ENCODE measurements at places on chromosomes 7 and 10.

- no peak for DNase-seq
Measured at GRCh38 chr7:49308787-49309186, 384.4 kb downstream of the CDC14C start.

- no peak for DNase-seq
Measured at GRCh38 chr7:120959929-120960484, 9.4 kb downstream of the ING3 start.

- DNase-seq: no peak
Measured at GRCh38 chr7:151366880-151367222, 25.2 kb downstream of the NUB1 start.

DNA sequence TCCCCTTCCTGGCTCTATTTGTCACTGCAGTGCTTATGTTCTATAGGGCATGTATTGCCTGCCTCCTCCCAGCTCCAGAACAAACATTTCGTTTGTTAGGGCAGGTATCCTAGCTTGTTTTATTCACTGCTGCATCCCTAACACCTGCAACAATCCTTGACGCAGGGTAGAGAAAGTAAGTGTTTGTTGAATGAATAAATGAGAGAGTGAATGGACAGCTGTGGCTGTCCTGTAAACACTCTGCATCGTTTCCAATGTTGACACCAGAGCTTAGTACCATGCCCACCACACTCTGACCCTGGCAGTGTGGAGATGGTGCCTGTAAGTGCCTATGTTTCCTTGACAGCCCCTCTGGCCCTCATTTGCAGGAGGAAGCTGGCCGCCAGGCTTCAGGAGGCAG is 21.0 kb downstream of the MYH16 start:
- no peak for DNase-seq

DNA sequence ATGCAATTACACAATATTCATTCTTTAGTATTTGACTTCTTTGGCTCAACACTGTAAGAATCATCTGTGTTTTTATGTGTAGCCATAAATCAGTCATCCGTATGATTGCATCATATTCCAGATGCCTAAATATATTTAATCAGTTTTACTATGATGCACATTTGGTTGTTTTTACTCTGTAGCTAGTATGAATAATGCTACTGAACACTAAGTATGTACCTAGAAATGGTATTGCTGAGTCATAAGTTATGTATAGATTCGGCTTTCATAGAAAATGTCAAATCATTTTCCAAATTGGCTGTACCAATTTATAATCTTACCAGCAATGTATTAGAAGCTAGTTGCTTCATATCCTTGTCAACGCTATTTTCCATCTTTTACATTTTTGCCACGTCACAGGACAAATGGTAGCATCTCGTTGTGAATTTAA is 197.3 kb upstream of the PLXNA4 start:
- DNase-seq: no peak

DNA sequence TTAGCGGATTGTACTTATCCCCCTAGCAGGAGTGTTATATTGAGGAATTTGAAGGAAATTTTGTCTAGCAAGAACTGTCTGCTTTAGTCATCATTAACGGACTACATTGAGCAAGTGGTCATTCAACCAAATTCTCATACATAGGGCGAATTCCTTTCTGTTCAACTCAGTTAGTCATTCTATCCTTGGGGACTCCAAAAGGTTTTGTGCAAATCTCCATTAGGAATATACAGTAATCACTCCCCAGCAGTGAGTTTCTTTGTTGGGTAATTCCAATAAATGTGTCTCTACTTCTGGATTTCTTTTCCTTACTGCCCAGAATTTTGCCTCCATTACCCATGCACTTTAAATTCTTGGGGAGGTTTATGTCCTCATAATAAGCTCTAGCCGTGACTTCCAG is 51.1 kb downstream of the EPDR1 start:
- no peak for DNase-seq

GRCh38 chr7:95478272-95479037 is 7.3 kb upstream of the ASB4 start:
- DNase-seq: no peak

GRCh38 chr10:43131906-43132305 is 6.3 kb upstream of the CSGALNACT2 start:
- no peak for DNase-seq

DNA sequence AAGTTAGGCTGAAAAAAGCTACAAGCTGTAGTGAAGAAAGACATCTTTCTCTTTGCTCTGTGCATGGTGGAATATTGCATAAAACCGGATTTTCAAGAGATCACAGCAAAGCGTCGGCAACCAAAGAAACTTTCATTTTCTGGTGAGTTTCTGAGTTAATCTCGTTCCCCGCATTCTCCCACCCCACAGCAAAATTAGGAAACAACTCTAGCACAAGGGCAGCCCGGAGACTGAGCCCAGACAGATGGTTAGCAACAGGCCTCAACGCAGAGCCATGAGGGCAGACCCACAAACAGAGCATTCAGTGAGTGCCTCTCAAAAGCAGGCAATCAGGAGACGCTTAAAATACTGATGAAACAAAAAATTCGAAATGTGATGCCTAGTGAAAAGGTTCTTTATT is 396.1 kb upstream of the KLF6 start:
- no peak for DNase-seq

DNA sequence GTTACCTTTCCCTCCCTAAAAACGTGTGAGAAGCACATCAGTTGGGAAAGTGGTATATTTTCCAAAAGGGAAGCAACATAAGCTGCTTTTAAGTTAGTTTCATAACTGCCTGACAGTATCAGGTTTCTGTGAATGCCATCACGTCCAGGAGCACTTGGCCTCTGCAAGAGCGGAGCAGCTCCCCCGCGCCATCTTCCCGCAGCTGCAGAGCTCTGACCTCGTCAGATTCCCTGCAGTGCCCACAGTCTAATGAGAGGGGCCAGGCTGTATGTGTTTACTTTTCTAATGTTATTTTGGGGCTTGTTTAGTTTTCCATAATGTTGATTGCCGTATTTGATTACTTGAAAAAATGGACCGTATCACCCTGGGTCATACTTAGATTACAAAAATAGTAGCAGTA is 74.2 kb downstream of the MGMT start:
- no peak for DNase-seq

- DNase-seq: no peak
Measured at GRCh38 chr7:155395176-155395797, 62.6 kb upstream of the EN2 start.

- DNase-seq: no peak
Measured at GRCh38 chr10:132707121-132707775, 78.7 kb downstream of the NKX6-2 start.

GRCh38 chr7:127741764-127742375 is 89.9 kb downstream of the SND1 start:
- no peak for DNase-seq

DNA sequence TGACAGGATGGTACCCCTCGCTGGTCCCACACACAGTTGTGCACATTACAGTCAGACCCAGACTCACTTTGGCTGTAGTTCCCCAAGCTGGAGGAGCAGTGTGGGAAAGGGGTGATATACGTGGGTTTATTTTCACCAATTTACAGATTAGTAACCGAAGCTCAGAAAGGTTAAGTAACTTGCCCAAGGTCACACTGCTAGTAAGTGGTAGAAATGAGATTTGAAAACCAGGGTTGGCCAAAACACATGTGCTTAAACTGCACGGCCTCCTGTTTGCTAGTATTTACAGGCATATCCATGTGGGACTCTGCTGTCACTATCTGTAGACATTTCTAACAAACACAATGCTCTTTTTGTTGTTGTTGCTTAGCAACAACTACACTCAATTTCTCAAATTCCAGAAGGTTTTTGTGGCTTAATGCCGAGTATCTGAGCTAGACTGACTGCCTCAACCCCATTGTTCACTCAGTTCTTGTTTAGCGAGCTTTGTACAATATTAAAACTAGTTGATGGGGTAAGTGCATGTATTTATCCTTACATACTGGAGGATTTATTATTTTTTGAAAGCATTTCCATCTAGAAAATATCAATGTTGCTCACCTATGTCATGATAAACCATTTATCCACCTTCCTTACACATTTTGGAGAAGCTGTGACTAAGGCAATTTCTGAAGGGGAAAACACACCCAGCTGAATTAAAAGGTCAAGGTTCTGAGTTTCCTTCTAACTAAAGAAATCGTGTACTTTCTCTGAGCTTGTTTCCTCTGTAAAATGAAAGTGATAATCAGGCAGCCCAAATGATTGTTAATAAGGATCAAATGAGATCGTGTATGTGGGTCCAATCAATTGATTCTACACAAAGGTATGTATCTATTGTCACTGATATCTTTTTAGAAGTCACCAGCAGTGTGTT is 5.3 kb upstream of the TMEM139 start:
- no peak for DNase-seq

- DNase-seq: no peak
Measured at GRCh38 chr10:72277340-72277995, 3.7 kb downstream of the DDIT4 start.

DNA sequence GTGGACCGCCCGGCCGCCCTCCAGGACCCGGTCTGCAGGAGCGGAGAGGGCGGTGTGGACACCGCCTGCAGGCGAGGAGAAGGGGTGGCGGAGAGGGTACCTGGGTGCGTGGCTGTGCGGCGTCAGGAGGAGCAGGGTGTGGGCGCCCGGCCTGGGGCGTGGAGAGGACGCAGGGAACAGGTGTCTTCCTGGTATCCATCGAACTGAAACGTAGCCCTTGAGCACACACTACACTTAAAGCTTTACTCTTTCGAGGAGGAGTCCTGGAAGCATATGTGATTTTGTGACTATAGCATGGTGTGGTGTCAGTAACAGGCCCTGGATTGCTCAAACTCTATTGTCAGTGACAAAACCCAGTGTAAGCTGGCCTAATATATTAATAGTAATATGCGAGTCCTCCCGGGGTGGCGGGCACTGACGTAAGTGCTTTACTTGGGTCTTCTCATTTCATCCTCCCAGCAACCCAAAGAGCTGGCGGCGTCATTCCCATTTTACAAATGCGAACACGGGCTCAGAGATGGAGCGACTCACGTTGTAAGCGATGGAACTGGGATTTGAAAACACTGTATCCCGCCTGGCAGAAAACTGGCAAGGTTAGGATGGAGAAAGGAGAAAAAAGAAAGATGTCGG is 508 bp upstream of the TECPR1 start:
- DNase-seq: no peak

Data from GM12891 (cell line).